CD4-positive, alpha-beta T cell treated with Interleukin-6 for 4 hours (primary cell): ENCODE measurements at places on chromosomes 16 and 17.

DNA sequence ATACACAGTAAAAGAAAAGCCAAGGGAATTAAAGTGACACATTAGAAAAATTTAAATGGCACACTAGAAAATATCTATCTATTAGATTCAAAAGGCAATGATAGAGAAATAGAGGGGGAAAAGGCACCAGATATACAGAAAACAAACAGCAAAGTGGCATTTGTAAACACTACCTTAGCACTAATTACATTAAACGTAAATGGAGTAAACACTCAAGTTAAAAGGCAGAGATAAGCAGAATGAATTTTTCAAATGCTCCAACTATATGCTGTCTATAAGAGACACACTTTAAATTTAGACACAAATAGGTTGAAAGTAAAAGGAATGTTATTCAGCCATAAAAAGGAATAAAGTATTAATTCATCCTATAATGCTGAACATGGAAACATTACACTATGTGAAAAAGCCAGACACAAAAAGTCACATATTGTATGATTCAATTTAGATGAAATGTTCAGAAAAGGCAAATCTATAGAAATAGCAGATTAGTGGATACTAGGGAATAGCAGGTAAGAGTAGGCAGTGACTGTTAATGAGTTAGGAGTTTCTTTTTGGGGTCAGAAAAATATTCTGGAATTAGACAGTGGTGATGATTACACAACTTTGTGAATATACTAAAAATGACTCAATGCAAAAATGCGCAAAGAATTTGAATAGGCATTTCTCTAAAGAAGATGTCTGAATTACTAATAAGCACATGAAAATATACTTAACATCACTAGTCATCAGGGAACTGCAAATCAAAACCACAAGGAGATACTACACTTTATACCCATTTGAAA lies 92.4 kb downstream of the BRIP1 start:
- DNase-seq: no peak

- DNase-seq: no peak
Measured at GRCh38 chr17:57170866-57171265, 85.5 kb upstream of the MSI2 start.

DNA sequence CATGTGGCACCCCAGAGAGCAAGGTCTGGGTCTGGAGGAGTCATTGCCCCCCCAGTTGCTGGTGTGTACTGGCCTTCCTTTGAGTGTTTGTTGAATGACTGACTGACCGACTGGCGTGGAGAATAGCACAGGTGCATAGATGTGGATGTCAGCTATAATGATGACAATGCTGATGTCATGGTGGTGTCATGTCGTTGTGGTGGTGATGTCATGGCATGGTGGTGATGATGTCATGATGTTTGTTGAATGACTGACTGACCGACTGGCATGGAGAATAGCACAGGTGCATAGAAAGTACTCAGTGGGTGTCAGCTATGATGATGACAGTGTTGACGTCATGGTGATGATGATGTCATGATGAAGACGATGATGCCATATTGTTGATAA lies 22.1 kb downstream of the TMEM114 start:
- no peak for DNase-seq

DNA sequence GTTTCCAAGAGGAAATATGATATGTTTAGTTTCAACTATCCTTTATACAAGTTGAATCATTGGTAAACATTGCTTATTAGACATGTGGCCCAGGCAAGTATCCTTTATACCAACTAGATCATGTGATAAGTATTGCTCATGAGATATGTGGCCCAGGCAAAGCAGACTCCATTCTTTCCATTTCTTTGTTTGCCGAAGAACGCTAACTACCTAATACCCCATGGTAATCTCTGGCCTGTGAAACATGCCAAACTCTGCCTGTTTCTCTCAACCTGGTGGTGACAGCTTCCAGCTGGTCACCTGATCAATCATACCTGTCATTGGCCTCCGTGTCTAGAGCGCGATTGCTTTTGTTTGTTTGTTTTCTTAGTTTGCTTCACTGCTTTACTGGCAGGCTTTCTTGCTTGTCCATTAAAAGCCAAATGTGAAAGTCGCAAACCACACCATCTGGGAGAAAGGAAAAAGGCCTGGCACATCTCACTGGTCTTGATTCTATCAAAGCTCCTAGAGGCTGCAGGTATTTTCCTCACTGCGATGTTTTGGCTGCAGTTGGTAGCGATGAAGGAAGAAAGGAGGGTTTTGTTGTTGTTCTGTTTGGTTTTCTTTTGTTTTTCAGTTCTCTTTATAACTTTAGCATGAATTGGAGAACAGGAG lies 686.2 kb downstream of the KCNJ2 start:
- DNase-seq: no peak

DNA sequence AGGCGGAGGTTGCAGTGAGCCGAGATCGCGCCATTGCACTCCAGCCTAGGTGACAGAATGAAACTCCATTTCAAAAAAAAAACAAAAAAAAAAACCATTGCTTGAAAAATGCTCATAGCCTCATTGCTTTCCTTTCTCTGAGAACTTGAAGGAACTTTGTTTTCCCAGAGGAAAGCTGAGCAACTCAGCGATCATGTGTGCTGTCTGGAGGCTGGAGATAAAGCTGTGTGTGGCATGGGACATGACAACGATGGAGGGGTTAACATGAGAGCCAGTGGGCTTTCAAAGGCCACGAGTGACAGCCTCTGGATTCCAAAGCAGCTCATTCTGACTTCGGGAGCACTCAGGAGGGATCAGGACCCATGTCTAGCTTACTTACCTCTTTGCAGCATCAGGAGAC lies 21.6 kb upstream of the QRICH2 start:
- DNase-seq: no peak

DNA sequence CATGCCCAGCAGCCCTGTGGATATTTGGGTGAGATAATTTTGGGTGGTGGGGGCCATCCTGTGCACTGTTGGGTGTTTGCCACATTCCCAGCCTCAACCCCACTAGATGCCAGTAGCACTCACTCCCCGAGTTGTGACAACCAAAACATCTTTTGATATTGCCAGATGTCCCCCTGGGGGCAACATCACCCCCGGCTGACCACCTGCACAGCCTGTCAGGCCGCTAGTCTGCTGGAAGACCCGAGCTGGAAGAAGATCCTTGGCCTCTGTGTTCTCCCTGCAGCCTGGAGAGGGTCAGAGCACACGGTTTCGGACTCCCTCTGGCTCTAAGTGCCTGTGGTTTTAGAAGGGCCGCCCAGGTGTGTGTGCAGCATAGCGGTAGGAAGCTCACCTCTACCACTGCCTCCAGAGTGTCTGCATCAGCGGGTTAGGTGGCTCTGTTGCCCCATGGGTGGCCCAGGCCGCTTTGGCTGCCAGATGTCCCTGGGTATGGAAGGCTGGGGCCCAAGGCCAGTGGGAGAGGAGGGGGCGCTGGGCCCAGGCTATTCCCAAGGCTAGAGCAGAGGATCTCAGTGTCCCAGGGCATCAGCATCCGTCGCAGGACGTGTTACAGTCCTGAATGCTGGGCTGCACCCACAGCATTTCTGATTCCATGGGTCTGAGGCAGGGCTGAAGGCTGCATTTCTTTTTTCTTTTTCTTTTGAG lies 195.8 kb upstream of the GSE1 start:
- DNase-seq: no peak

GRCh38 chr17:79989106-79989835 lies 46.4 kb downstream of the TBC1D16 start:
- DNase-seq: no peak

DNA sequence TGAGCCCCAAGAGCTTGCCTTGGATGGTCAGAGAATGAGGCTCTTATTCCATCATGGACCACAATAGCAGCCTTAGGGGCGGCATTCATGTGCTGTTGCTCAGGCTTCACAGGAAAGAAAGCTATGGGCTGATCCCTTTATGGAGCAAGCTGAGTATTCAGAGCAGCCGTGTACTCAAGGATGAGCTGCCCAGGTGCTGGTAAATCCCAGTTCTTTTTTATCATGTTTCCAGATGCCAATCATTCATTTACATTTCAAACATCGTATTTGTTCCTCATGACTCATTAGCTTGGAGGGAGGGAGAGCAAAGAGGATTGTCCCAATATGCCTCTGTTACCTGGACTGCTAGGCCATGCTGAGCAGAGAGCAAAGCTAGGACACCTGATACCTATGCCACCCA lies 475.7 kb downstream of the SHISA9 start:
- no peak for DNase-seq

GRCh38 chr16:9813665-9814064 lies 368.6 kb downstream of the GRIN2A start:
- DNase-seq: no peak

- DNase-seq: no peak
Measured at GRCh38 chr16:24977678-24978075, 37.5 kb downstream of the ARHGAP17 start.

- DNase-seq: no peak
Measured at GRCh38 chr17:1413281-1413791, 13.3 kb upstream of the YWHAE start.

- DNase-seq: no peak
Measured at GRCh38 chr17:65058593-65058992, 2.1 kb upstream of the GNA13 start.

GRCh38 chr17:43014649-43015542 lies 7.3 kb downstream of the VAT1 start:
- no peak for DNase-seq

GRCh38 chr17:64296246-64296645 lies 33.2 kb upstream of the TEX2 start:
- DNase-seq: no peak

DNA sequence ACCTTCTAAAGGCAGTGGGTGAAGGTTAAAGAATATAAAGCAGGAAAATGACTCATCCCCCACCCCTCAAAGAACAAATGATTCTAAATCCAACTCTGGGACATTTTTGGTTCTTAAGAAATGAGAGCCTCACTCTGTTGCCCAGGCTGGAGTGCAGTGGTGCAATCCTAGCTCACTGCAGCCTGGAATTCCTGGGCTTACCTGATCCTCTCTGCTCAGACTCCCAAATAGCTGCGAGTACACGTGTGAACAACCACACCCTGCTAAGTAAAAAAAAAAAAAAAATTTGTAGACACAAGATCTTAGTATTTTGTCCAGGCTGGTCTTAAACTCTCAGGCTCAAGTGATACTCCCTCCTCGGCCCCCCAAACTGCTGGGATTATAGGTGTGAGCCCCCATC lies 298.8 kb upstream of the MAF start:
- no peak for DNase-seq

DNA sequence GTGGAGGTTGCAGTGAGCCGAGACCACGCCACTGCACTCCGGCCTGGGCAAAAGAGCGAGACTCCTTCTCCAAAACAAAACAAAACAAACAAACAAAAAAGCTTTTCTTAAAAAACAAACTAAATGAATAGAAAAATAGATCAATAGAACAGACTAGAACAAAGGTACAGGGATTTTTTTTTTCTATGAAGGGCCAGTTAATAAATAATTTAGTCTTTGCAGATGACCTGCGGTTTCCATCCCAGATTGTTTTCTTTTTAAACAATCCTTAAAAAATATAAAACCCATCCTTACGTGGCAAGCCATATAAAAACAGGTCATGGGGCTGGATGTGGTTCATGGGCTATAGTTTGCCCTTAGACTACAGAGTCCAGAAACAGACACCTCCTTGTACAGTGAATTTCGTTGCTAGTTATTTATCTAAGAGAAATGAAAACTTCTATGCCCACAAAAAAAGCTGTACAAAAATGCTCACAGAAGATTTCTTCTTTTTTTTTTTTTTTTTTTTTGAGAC lies 45.4 kb downstream of the CREBBP start:
- DNase-seq: no peak

- no peak for DNase-seq
Measured at GRCh38 chr16:58652741-58653140, 23.1 kb upstream of the CNOT1 start.

- no peak for DNase-seq
Measured at GRCh38 chr16:88015806-88016140, 64.5 kb downstream of the BANP start.

GRCh38 chr17:35780950-35781349 lies 14.5 kb downstream of the MMP28 start:
- DNase-seq: no peak

- DNase-seq: no peak
Measured at GRCh38 chr17:8923762-8924161, 41.7 kb downstream of the PIK3R5 start.

DNA sequence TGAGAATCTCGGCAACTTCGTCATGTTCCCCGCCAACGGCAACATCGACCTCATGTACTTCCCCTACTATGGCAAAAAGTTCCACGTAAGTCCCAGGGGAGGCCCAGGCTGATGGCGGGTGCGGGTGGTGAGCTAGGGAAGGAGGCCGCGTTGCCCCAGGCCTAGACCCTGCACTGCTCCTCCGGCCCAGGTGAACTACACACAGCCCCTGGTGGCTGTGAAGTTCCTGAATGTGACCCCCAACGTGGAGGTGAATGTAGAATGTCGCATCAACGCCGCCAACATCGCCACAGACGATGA lies 4.8 kb downstream of the ATP1B2 start:
- no peak for DNase-seq

GRCh38 chr16:75572864-75573542 lies 6.8 kb downstream of the GABARAPL2 start:
- no peak for DNase-seq

DNA sequence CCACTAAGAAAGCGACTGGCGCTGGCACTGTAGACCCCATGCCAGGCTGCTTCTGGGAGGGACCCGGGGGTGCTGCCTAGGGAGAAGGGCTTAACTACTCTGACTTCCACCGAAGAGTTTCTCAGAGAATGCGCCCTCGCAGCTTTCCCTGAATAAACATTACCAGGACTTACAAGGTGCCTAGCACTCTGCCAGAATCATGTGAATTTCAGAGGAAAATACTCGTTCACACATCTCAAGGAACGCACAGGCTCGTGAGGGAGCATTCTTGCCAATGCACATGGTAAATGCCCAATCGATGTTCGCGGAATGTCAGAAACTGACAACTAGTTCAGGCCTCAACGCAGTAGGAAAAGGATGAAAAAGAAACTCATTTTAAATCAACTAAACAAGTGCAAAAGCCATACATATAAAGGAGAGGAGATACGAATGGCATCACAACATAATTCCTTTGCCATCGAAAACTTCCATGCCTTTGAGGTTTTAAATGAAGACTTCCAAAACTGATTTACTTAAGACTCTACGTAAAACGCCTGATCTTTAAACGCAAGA lies 999 bp downstream of the CMC2 start:
- DNase-seq: no peak

- DNase-seq: no peak
Measured at GRCh38 chr16:67531247-67531646, 2.6 kb downstream of the RIPOR1 start.

GRCh38 chr17:38766341-38766740 lies 13.8 kb downstream of the PSMB3 start:
- no peak for DNase-seq
